ENCODE measurements at places on chromosomes 1 and 21.

DNA sequence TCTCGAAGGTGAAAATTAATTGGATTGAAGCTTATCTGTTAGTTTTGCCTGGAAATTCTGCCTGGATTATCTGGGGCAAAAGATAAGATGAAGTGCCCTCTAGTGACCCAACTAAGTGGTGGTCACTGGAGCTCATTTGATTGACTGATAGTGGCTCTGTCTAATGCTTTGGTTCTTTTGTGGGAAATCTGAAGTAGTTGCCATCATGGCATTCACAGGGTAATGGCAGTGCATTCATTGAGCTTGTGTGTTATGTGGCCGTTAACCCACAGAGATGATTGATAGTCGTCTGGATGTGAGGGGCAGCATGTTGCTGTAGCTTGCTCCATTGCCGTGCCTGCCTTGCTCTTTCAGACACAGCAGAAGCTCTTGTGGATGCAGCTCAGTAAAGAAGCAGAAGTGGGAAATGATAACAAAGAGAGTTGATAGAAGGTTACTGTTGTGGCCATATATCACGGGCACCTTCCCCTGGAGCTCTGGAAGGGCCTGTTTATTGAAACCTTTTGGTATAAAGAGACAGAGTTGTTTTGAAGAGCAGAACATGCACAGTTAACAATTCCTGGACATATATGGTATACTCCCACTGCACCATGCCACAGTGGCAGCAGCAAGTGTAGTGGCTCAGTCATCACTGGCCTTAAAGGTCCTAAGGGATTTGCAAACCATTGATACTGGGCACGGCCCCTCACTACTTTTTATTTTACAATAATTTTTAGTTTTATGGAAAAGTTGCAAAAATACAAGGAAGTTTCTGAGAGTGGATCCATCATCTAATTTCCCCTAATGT lies 42.0 kb downstream of the CXADR start:
- DNase-seq: no peak

GRCh38 chr1:243438815-243439214 lies 183.0 kb downstream of the SDCCAG8 start:
- DNase-seq: no peak

- DNase-seq: peak; percentile 66
Measured at GRCh38 chr1:45014321-45015028, 2.4 kb downstream of the UROD start.

GRCh38 chr1:17837233-17838030 lies 82.3 kb downstream of the ACTL8 start:
- no peak for DNase-seq

- DNase-seq: no peak
Measured at GRCh38 chr1:204545202-204545601, 29.0 kb downstream of the MDM4 start.

GRCh38 chr1:36717431-36717830 lies 234.7 kb upstream of the CSF3R start:
- no peak for DNase-seq

- no peak for DNase-seq
Measured at GRCh38 chr1:213658457-213658856, 329.3 kb upstream of the PROX1 start.

GRCh38 chr1:21568809-21569385 lies 59.7 kb downstream of the ALPL start:
- no peak for DNase-seq

DNA sequence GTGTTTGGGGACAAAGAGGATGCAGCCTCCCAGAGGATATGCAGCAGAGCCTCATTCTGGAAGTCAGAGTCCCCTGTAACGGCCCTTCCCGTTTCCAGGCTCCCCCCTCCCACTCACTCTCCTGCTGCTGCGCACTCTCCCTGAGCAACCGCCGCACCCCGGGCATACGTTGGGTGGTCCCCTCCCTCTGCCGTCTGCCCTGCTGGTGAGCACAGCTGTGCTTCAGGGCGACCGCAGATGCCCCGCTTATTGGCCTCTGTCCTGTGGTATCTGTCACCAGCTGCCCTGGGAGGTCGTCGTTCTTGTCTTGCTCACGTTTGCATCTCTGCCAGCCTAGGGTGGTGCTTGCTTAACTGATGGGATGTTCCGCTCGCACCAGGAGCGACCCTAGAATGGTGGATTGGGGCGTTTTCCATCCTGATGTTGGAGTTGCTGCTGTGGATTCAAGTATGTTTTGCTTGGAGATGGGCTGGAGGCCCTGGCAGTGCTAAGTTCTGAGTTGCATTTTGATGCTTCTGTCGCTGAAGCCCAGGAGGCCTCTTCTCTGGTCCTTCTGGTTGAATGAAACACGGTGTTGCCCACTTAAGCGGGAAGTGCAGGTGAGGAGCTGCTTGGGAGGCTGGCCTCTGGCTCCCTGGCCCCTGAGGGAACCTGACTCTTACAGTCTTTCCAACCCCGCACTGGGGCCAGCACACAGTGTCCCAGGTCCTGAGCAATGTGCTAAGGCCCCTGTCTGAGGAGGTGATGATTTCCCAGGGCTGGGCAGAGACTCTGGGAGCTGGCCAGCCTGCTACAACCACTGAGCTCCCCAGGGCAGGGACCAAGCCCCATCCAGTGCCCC lies 3.2 kb downstream of the TMEM201 start:
- DNase-seq: no peak

- DNase-seq: no peak
Measured at GRCh38 chr21:44925378-44925755, 4.7 kb upstream of the ITGB2 start.

DNA sequence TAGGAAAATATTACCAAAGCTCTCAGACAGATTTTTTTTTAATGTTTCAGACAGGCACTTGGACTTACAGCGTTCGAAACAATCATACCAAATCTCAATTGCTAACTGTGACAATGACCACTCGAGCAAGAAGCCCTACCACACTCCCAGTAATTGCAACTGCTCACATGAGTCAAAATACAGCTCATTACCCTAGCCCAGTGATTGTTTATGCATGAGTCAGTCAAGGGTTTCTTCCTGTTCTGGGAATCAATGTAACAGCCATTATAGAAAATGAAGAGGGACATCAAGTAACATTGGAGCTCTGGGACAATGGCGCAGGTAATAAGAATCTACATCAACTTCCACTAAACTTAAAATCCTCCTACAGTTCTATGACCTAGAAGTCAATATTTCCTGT lies 56.1 kb upstream of the SH3GLB1 start:
- no peak for DNase-seq

- no peak for DNase-seq
Measured at GRCh38 chr1:26790551-26790953, 2.8 kb downstream of the PIGV start.

- no peak for DNase-seq
Measured at GRCh38 chr1:67441183-67441582, 11.0 kb upstream of the SERBP1 start.

GRCh38 chr21:34907461-34908418 lies 141.4 kb downstream of the RUNX1 start:
- DNase-seq: no peak

GRCh38 chr1:108200687-108201051 lies 526 bp upstream of the SLC25A24 start:
- DNase-seq: peak; percentile 16

- DNase-seq: no peak
Measured at GRCh38 chr1:33137800-33138199, 44.0 kb downstream of the TRIM62 start.

GRCh38 chr1:214086945-214087344 lies 99.2 kb downstream of the PROX1 start:
- no peak for DNase-seq

DNA sequence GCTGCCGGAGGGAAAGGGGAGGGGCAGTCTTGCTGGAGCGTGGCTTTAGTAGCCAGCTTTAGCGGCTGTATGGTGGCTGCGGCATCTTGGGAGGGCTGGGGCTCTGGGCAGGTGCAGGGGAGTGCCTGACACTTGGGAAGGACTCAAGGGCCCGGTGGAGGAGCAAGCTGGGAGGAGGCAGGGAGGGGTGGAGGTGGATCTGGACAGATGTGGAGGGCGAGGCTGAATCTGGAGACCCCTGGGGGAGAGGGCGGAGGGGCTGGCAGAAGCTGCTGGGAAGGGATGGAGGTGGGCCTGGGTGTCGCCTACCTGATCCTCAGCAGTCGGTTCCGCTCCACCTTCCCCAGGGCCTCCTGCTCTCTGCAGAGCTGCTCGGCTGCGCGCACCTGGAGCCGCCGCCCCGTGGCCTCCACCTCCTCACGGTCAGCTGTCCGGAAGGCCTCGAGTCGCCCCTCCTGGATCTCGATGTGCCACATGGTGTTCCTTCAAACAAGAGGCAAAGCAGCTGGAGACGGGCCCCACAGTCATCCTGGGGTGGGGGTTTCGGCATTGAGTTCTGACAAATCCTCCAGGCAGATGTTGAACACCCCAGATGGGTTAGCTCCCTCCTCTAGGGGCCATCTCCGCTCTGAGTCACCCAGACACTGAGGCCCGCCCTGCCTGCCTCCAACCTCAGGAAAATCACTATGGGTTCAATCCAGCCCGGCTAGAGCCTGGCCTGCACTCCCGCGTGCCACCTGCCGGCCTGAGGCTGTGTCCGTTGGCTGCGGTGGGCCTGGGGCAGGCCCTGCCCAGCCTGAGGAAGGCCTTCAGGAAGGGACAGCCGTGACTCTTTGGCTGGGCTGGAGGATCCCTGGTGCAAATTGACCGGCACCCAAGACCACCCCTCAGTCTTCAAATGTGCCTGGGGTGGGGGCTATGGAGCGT lies 29.6 kb downstream of the CFAP74 start:
- DNase-seq: no peak

- no peak for DNase-seq
Measured at GRCh38 chr1:14738235-14738634, 139.8 kb downstream of the KAZN start.

GRCh38 chr1:184051485-184052193 lies at the start of gene TSEN15:
Gene TSEN15 (plus strand): TSS chr1:184051730. CDS start chr1:184051756, 26 bp downstream.
- DNase-seq: peak; percentile 42

DNA sequence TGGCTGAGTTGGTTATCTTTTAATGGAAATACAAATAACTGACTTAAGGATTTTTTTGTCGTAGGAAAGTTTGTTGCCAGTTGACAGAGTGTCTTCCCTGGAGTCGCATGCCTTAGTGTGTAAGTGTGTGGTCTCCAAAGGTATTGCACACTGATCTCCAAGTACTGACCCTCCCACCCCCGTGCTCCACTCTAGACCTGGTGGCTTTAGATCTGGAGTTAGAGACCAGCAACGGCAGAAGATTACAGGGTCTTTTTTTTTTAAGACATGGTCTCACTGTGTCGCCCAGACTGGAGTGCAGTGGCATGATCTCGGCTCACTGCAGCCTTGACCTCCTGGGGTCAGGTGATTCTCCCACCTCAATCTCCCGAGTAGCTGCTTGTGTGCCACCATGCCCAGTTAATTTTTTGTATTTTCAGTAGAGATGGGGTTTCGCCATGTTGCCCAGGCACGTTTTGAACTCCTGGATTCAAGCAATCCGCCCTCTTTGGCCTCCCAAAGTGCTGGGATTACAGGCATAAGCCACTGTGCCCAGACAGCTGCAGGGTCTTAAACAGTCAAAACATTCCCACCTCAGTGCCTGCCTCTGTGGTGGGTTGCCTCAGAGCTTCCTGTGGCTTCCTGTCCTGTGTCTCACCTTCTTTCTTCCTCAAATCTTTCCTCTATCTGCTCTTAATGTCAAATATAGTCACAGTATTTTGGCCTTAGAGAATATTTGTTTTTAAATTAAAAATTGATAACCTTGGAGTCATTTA lies 6.9 kb downstream of the TRAPPC10 start:
- DNase-seq: peak; percentile 13

GRCh38 chr1:28933277-28933676 lies 18.9 kb downstream of the EPB41 start:
- no peak for DNase-seq

GRCh38 chr1:119488216-119488615 lies 18.8 kb upstream of the HSD3B1 start:
- no peak for DNase-seq

- DNase-seq: peak; percentile 65
Measured at GRCh38 chr1:152188673-152189591, 29.9 kb upstream of the RPTN start.

GRCh38 chr1:9696793-9697192 lies 45.3 kb downstream of the PIK3CD start:
- no peak for DNase-seq

GRCh38 chr1:48761986-48762385 lies 14.7 kb downstream of the BEND5 start:
- no peak for DNase-seq

DNA sequence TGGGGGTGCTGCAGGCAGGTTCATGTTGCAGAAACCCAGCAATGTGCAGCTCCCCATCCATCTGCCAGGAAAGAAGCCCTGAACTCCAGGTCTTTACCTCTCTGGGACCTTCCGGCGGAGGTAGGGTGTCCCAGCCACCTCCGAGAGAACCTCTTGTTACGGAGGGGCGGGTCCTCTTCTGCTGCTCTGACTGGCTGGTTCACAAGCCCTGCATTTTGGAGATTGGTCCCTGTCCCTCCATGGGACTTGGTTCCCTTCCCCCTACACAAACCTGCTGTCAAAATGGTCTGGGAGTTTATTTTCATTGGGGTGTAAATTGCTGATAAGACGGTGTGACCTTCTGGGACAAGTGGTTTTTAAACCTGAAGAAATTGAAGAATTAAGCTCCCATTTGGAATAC lies 8.0 kb upstream of the CELSR2 start:
- DNase-seq: no peak

DNA sequence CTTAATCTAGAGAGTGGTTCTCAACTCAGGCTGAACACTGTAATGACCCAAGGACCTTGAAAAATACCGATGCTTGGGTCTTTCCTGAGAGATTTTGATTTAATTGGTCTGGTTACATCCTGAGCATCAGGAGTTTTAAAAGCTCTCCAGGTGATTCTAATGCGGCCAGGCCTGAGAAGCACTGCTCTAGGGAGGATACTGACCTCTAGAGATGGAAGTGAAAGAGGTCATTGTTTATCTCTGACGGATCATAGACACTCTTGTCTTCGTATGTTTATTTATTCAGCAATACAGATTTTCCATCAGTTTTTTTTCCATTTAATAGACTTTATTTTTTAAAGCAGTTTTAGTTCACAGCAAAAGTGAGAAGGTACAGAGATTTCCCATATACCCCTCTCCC lies 54.5 kb upstream of the IGSF5 start:
- DNase-seq: no peak

- DNase-seq: no peak
Measured at GRCh38 chr1:149934356-149934755, 2.3 kb downstream of the MTMR11 start.

DNA sequence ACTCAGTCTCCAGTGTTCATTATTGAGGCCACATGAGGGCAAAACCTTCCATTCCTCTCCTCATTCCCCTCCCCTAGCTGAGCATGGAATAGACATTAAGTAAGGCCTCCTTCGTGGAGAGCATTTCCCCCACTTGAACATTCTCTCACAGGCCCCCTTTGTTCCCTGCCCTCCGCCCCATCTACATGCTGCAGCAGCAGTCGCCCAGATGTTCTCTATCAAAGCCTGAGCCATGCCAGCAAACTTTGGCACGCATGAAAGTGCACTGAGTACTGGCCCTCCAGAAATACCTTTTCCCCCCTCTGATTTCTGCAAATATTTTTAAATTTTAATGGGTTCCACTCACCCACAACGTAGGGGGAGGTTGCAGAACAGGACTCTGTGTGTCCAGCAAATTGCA lies 20.9 kb upstream of the GORAB start:
- no peak for DNase-seq

GRCh38 chr1:224348137-224348536 lies 8.5 kb upstream of the CNIH4 start:
- DNase-seq: no peak

GRCh38 chr1:206526064-206526911 lies 19.0 kb downstream of the RASSF5 start:
- DNase-seq: no peak

GRCh38 chr1:110485725-110486124 lies 33.2 kb downstream of the KCNA10 start:
- DNase-seq: no peak

Data from stimulated activated CD8-positive, alpha-beta memory T cell treated with anti-CD3 and anti-CD28 coated beads, Interleukin-4, amount 100 ng/mL, for 4 hours (primary cell).